Endothelial cell (in vitro differentiated cells): ENCODE measurements at places on chromosomes 6 and 20. TPM values are rescaled to one million over a fixed set of nuclear protein-coding genes. Genes with fewer than 3 reads are reported as not detected.

The RIPPLY2 gene
- not detected for total RNA-seq

GRCh38 chr6:154457046-154457713 is 53.3 kb downstream of the CNKSR3 start:
- DNase-seq: no peak

- DNase-seq: no peak
Observed at GRCh38 chr20:458776-459175, 3.6 kb downstream of the TBC1D20 start.

The BPIFB4 gene
- total RNA-seq: 2.1 TPM

DNA sequence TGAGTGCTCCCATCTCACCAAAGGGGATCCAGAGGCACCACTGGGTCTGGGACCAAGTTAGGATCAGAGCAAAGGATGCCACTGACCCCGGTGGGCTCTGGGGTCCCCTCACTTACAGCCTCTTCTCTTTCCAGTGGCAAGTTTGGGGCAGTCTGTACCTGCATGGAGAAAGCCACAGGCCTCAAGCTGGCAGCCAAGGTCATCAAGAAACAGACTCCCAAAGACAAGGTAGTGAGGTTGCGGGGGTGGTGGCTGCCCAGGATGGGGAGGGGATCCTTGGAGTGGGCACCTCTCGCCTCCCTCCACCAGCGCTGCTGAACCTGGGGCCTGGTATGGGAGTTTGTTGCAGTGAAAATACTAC is 4.9 kb downstream of the MYLK2 start:
- DNase-seq: no peak

DNA sequence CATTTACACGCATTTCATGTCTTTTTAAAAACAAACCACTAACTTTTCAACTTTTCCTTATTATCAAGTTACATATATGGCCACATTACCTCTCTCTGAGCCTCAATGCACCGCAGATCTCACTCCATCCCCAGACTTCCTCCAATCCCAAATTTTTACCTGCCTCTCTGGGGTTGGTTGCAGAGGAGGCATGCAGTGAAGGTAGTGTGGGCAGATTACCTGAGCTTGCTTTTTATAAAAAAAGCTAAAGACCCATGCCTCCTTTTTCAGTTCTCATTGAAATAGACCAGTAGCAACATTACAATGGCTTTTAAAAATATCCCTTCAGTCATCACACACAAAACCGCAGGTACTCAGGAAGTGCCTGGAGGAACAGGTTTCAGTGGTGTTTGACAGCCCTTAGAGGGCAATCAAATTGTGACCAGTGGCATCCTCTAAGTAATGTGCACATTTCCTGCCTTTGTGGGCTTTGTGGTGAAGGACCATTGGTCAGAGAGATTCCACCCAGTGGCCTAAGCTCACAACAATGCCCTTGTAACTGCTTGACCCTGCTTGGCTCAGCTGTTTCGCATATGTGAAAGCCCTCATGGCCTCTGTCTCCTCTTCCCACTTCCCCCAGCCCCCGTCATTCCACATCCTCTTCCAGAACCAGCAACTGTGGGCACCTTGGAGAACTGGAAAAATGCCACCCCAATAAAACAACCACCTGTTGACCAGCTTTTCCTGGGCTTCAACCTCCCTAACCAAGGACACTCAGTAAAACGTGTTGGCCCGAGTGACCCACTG is 30.2 kb upstream of the IL17A start:
- DNase-seq: peak; percentile 25

The KIF6 gene
- 0.46 TPM for total RNA-seq

The EPPIN gene
- total RNA-seq: not detected

DNA sequence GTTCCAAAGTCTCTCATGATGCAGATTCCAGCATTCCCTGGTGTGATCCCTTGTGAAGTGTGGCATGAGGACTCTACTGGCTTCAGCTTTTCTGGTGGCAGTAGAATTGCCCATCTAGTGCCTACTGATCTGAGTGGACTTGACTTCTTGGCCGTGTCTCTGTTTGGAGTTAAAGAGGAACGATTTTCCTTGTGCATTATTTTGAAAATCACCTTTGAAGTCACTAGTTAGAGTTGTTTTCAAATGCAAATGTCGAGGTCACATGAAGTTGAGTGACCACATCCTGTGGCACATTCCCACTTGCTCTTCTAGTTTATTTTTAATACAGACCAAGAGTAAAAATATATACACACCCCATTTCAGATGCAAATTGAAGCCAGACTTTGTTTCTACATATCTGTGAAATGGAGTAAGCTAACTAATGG is 270.7 kb upstream of the TAB2 start:
- DNase-seq: no peak

DNA sequence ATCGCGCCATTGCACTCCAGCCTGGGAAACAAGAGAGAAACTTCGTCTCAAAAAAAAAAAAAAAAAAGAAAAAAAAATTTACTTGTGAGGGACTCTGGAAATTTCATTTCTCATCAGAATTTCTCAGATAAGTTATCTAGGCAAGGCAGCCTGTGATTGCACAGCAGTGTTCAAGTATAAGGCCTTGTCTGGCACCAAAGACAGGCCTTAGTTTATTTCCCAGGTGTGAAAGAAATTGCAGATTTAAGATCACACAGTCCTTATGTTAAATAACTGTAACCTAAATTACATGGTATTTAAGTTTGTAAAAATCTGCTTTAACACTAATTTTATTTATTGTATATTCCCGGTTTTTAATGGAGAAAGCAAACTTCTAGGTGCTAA is 34.8 kb downstream of the HFE start:
- no peak for DNase-seq

DNA sequence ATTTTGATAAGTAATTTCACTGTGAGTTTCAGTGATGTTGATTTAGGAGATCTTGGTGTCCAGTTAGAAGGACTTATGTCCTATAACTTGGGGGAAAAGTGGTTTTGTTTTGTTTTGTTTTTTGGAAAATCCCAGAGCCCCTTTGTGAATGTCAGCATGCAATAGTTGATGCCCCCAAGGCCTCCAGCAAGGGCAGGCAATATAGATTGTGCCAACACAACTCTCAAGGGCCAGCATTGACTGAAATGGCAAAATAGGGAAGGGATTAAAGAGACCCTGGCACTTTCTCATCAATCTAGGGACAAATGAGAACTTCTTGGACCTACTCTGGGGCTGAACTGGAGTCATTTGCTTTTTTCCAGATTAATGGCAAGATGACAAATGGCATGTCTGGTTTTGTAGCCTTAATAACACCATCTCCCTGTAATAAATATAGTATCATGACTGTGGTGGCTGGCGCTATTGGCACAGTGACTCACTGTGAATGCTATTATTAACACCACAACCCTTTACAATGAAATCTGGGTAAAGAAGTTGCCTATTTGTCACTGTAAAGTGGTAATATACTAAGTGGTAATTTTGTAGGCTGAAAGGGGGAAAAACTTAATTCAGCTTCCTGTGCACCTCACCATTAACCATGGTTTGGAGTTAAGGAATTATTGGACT is 51.8 kb downstream of the ABRACL start:
- no peak for DNase-seq

GRCh38 chr6:122454673-122455072 is 16.9 kb downstream of the SERINC1 start:
- DNase-seq: no peak

- no peak for DNase-seq
Observed at GRCh38 chr6:133953634-133954415, 801 bp downstream of the TBPL1 start.

The PTCHD4 gene
- 28.5 TPM for total RNA-seq

DNA sequence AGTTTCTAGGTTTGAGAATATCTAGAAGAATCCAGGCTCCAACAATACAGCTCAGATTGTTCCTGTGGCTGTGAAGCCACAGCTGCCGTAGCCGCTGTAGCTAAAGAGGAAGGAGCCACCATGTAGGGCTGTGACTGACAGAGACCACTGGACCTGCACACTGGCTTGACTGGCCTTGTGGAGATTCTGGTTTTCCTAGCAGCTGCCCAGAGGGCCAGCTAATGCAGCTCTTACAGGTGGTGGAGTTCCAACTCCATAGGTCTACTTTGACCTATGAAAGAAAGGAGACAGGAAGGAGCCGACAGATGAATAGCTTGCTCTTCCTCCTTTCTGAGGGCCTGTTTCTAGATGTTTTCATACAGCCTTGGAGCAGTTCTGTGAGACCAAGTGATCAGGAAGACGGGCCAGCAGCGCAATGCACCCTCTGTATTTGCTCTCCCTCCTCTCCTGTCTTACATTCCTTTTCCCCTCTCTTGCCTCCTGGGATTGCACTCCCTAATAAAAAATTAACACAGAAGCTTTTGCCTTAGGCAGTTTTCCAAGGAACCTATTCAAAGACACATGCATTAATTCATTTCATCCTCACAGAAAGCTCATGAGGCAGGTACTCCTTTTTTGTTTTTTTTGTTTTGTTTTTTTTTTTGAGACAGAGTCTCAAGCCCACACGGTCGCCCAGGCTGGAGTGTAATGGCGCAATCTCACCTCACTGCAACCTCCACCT is 51.8 kb upstream of the MYB start:
- DNase-seq: no peak

- no peak for DNase-seq
Observed at GRCh38 chr20:46699651-46700359, 9.6 kb upstream of the SLC2A10 start.

GRCh38 chr6:56946368-56946767 is 8.5 kb upstream of the BEND6 start:
- DNase-seq: no peak

DNA sequence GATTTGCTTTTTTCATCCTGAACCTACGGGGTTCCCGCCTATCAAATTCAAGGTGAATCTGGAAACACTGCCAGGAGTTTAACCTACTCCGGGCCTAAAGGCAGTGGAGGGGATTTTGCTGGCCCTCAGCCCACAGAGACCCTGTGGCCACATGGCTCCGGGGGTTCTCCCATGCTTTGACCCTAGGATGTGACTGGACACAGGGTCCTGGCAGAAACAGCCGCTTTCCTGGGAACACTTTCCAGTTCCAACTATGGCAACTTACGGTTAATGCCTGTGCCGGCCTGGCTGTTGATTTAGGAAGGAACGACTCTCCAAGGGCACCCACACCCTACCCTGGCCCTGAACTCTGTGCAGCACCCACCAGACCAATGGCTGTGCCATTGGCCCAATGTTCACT is 141.7 kb upstream of the RPS6KA2 start:
- peak; percentile 1 for DNase-seq

The BPIFB6 gene
- not detected for total RNA-seq

GRCh38 chr6:135703007-135703406 is 148.5 kb upstream of the PDE7B start:
- DNase-seq: no peak

DNA sequence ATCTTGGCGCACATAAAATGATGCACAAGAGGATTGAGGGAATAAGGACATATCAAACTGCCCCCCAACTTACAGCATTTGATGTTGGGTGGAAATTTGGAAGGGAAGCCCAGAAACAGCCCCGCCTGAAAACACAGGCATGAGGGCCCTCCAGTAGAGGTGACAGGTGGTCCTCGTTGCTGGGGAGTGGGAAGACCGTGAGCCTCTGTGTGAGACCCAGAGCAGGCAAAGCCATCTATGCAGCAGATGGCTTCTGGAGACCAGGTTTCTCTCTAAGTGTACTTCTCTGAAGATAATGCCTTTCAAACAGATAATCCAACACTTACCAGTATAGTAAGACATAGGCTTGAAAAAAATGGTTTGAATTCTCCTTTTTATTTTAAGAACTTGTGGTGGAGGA is 132.2 kb upstream of the INSM1 start:
- no peak for DNase-seq

- DNase-seq: no peak
Observed at GRCh38 chr20:60211618-60212463, 253.6 kb downstream of the CDH26 start.

GRCh38 chr20:13744352-13744751 is 40.4 kb downstream of the ESF1 start:
- no peak for DNase-seq
